Colonic mucosa (tissue), 4 donors: ENCODE measurements at places on chromosomes 11 and 22. TPM values are rescaled to one million over a fixed set of nuclear protein-coding genes. Genes with fewer than 3 reads are reported as not detected.

Gene PGA4
- total RNA-seq: not detected

Gene OR1S1
- not detected for total RNA-seq

Gene OR52W1
- total RNA-seq: not detected

Gene NXPE2
- total RNA-seq: 33.8 TPM

Gene NELL1
- 0.19 TPM for total RNA-seq

Gene PPP6R3
- total RNA-seq: 103 TPM

Gene OR2AG1
- total RNA-seq: not detected

Gene CBLIF
- total RNA-seq: 0.48 TPM

Gene MUC2
- total RNA-seq: 1,438 TPM

DNA sequence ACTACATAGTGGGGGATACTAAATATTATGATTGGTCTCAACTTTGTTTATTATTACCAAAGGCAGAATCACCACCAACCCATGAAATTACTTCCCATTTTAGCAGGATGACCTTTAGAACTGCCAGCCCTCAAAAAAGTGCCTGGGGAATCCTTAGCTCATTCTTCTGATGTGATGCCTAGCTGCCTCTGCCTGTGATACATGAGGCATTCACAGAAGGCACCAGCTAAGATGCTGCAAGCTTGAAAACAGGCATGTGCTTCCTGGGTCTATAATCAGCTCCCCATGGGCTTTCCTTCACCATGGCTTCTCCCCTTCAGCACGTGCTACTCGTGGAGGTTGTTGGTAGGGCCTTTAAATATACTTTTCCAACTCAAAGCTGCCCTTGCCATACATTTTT, 50.4 kb upstream of the ARHGAP20 start:
- no peak for DNase-seq

GRCh38 chr11:83349296-83349695, 63.1 kb upstream of the CCDC90B start:
- DNase-seq: no peak

GRCh38 chr11:22957786-22958185, 97.5 kb upstream of the CCDC179 start:
- no peak for DNase-seq

DNA sequence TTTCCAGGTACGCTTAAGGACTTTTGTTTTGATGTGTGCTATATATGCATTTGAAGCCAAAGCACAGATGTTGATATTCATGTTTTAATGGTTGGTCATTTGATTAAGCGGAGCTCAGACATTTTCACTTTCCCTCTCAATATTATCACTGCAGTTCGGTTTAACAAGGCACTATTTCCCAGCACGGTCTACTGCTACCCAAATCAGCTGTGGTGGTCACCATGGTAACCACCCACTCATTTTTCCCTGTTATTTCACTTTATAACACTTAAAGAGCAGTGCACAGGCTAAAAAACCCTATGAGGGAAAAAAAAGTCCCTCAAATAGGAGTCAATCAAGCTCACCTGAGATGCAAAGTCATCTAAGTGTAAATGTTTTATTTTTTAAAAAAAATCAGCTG, 439.6 kb upstream of the CCDC90B start:
- no peak for DNase-seq

DNA sequence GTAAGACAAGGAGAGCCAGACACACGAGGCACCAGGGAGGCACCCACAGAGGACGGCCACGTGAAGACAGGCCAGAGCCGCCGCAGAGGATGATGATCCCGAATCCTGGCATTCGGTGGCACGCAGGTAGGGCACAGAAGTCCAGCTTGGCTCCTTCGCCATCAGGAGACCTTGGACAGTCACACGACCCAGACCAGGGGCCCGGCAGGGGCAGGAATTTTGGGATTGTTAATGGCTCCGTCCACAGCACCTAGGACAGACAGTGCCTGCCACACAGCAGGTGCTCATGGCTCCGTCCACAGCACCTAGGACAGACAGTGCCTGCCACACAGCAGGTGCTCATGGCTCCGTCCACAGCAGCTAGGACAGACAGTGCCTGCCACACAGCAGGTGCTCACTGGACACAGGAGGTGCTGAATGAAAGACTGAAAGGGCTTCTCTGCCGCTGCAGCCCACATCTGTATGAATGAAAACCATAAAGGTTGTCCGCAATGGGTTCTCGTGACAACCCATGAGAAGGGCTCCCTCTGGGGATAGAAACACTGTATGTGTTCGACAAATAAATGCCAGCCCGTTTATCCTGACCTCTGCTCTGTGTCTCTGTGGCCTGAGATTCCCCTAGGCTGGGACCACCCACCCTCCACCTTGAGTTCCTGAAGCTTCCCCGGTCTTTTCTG, 341.6 kb downstream of the CTTN start:
- no peak for DNase-seq

DNA sequence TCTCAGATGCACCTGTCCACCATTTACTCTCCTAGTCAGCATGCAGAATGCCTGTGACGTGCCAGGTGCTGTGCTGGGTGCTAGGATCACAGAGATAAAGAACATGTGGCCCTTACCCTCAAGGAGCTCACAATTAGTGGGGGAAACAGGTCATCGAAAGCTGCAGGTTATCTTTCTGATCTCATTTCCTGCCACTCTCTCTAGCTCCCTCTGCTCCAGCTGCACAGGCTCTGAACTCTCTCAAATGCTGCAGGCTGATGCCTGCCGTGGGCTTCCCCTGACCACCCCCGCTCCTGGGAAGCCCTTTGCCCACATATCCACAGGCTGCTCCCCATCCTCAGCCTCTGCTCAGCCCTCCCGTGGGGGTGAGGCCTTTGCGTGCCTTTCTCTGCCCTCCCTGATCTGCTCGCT, 29.6 kb downstream of the SHANK3 start:
- no peak for DNase-seq

- no peak for DNase-seq
Observed at GRCh38 chr22:48494256-48494967, 1333.3 kb downstream of the BRD1 start.

GRCh38 chr22:43152003-43152356, 621 bp downstream of the TSPO start:
- DNase-seq: no peak

GRCh38 chr22:50058906-50059880, 1.1 kb upstream of the TTLL8 start:
- no peak for DNase-seq

- no peak for DNase-seq
Observed at GRCh38 chr11:47399860-47400767, 8.3 kb upstream of the SLC39A13 start.

DNA sequence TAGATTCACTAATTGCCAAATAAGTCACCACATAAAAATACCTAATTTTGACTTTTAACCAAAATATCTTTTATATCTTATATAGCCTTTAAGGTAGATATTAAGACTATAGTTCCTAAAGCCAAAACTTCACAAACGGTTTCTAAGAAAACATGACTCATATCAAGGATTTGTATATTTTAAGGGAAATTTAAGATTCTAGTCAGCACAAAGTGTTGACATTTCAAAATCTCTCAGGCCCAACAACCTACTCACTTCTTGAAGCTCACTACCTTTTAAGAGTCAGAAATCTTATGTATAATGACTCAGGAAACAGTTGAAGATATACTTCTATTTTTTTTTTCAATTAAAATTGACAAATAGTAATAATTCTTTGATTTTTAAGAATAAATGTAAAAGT, 221.9 kb downstream of the SBF2 start:
- DNase-seq: no peak

- no peak for DNase-seq
Observed at GRCh38 chr22:30847583-30847982, 121.0 kb downstream of the MORC2 start.

- DNase-seq: no peak
Observed at GRCh38 chr11:71240865-71241691, 11.3 kb downstream of the SHANK2 start.

GRCh38 chr11:35611741-35612140, 6.5 kb upstream of the FJX1 start:
- no peak for DNase-seq

- no peak for DNase-seq
Observed at GRCh38 chr11:67271541-67272284, 5.4 kb downstream of the GRK2 start.

- DNase-seq: no peak
Observed at GRCh38 chr11:92154611-92155010, 70.0 kb upstream of the FAT3 start.
